Endothelial cell of umbilical vein (primary cell): ENCODE measurements at places on chromosomes 4 and X. TPM values are rescaled to one million over a fixed set of nuclear protein-coding genes. Genes with fewer than 3 reads are reported as not detected.

DMRTC1 gene
- total RNA-seq, result not detected in 2 replicates

ADH1B gene
- not detected in 2 replicates for total RNA-seq

TEX13D gene
- total RNA-seq, result not detected in 2 replicates

GRCh38 chr4:17642398-17642783 is 27.9 kb downstream of the MED28 start:
- no peak overlapping the region for H3K27ac ChIP-seq
- no peak overlapping the region for H3K4me3 ChIP-seq
- H3K27me3 ChIP-seq, result no peaks in the 10 kb centered on the region
- no peak for DNase-seq

GRCh38 chr4:120056246-120056645 is 10.4 kb downstream of the MAD2L1 start:
- no peaks in the 10 kb centered on the region for H3K4me1 ChIP-seq
- DNase-seq, result peak; percentile 19
- no peaks in the 10 kb centered on the region for H3K27me3 ChIP-seq
- H3K27ac ChIP-seq, result no peak overlapping the region
- no peaks in the 10 kb centered on the region for H3K36me3 ChIP-seq
- no peak overlapping the region for H3K4me3 ChIP-seq

- H3K4me3 ChIP-seq, result peak overlapping the region; percentile 98
- DNase-seq, result peak; percentile 42
- H3K36me3 ChIP-seq, result no peaks in the 10 kb centered on the region
- peaks cover 31% of the 10 kb centered on the region for H3K27me3 ChIP-seq
These were observed 403 bp downstream of the SGCB start for GRCh38 chr4:52037689-52038102.

DNA sequence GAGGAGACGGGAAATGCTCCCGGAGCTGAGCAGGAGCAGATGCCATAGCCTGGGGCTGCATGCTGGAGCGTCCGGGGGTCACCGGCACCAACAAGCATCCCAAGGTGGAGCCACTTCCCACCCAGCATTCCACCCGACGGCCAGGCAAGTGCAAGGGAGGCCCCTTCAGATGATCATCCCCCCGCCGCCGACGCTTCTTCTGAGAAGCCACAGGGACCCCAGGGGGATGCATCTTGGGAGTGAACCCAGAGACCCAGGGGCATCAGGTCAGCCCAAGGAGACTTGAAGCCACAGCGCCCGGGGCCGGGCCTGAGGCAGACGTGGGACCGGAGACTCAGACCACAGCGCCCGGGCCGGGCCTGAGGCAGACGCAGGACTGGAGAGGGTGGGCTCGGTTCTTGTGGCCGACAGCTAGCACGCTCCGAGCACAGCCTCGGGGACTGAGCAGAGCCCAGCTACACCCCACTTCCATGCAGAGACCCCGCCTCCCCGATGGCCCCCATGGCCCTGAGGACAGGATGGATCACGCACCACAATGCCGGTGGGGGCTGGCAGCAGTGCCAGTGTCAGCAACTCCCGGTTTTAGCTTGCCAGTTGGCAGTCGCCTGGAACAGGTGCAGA is 33.0 kb upstream of the CPLX1 start:
- no peaks in the 10 kb centered on the region for H3K4me1 ChIP-seq
- no peaks in the 10 kb centered on the region for H3K27me3 ChIP-seq
- H3K27ac ChIP-seq, result no peak overlapping the region
- no peak for DNase-seq

DNA sequence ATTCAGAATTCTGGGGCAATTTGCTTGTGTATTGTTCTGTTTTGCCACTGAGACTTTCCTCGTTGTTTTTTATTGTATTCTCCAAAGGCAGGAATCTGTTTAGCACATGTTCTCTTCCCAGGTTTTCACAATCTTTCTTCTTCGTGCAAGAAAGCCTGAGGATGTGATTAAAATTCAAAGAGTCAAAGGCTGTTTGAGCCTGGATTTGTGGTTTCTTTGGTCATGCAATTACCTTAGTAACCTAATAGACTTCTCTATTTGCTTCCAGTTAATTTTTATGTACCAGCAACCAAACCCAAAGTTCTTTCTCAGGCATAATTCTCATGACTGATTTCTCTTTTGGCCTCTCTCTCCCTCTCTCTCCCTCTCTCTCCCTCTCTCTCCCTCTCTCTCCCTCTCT is 1420.1 kb upstream of the TENM3 start:
- H3K4me1 ChIP-seq, result no peaks in the 10 kb centered on the region
- no peak overlapping the region for H3K27ac ChIP-seq
- no peak for DNase-seq
- no peaks in the 10 kb centered on the region for H3K27me3 ChIP-seq
- H3K36me3 ChIP-seq, result no peaks in the 10 kb centered on the region

DNA sequence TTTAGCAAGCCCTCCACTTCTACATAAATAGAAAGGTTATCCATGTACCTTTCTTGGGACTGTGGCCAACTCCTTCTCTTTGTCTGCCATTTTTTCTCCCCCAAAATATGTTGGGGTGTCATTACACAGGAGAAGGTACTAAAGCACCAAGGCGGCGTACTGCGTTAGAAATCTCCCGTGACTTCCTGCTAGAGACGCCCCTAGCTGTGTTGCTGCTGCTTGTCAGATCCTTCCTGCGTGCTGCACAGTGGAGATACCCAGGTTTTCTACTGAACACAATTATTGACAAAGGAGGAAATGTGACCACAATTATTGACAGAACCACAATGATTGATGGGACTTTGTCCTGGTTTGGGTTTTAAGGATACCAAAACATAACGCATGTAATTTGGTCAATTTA is 97.7 kb downstream of the EFHC2 start:
- no peaks in the 10 kb centered on the region for H3K27me3 ChIP-seq
- H3K4me3 ChIP-seq, result no peak overlapping the region
- no peaks in the 10 kb centered on the region for H3K4me1 ChIP-seq
- no peaks in the 10 kb centered on the region for H3K36me3 ChIP-seq

DNA sequence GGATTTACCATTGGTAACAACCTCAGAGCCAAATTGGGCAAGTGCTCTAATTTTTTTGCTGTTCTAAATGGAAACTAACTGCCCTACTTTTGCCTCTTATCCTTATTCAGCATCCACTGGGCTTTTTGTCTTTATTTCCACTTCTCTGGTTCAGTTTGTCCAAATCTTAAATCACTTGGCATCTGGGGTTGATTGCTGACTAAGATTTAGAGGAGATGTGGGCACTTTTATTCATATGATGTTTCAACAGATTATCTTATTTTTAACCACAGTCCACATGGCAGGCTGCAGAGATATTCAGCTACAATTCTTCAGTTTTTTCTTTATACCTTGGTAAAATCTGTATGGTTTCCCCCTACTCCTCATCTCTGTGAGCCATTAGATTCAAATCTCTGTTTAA is 1161.4 kb upstream of the PCDH7 start:
- no peak overlapping the region for H3K27ac ChIP-seq
- no peak for DNase-seq

GRCh38 chr4:76623217-76624045 is 188.4 kb downstream of the SHROOM3 start:
- peaks cover 2% of the 10 kb centered on the region for H3K4me1 ChIP-seq
- no peak overlapping the region for H3K4me3 ChIP-seq
- H3K27ac ChIP-seq, result no peak overlapping the region
- no peaks in the 10 kb centered on the region for H3K36me3 ChIP-seq
- H3K27me3 ChIP-seq, result no peaks in the 10 kb centered on the region

DNA sequence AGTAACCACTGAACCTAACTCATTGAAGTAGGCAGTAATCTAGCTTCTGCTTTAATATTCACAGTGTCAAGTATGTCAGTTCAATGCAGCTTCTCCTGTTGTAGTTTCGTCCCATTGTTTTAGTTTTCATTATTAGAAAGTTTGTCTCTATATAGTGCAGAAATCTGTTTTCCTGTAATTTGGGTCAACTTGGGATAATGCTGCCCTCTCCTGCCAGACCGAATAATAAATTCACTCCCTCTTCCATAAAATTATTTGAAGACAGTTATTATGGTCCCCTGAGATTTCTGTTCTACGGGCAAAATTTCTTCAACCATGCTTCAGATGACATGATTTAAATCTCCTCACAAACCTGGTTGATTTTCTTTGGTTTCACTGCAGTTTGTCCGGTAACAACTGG is 4.6 kb upstream of the LUZP4 start:
- H3K27me3 ChIP-seq, result no peaks in the 10 kb centered on the region
- no peak overlapping the region for H3K4me3 ChIP-seq
- H3K36me3 ChIP-seq, result no peaks in the 10 kb centered on the region

DNA sequence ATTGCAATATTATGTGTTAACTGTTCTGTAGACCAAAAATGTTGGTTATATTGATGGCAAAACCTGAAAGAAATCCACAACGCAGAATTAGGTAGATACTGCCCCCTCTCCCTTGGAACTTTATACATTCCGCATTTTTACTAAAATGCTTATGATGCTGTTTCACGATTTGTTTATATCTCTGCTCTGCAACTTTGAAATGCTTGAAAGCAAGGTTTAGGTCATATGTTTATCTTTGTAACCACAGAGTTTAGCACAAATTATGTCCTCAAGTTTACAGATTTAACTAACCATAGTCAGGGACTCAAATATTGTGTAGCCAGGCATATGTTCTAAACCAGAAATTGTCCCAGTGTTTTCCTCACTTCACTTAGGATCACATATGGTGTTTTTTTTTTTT is 66.1 kb upstream of the H2AZ1 start:
- H3K27ac ChIP-seq, result no peak overlapping the region
- no peaks in the 10 kb centered on the region for H3K36me3 ChIP-seq
- no peak for DNase-seq

DNA sequence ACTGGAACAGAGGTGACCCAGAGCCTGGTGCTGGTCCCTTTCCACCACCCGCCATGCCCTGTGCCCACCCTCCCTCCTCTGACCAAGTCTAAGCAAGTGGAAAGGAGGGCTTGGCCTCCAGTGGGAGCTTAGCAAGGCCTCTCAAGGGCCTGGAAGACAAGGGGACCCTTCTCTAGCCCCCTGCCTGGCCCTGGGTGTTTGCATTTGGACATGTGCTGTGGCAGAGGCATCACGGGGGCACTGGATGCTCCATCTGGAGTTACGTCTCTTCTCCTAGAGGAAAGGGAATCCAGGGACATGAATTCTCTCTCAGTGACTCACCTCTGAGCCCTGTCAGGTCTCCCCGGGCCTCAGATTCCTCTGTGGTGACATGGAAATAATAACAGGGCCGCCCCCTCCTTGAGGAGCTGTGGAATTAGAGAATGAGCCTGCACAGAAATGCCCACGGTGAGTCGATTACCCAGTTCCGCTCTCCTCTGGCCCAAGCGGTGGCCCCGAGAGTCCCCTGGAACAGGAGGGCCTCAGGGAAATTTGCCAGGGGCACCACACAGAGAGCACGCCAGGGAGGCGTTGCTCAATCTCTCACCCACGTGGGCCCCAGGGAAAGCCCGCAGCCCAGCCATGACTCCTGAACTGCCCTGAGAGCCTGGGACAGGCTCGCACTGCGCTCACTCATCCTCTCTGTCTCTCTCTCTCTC is 189.6 kb downstream of the BCOR start:
- no peaks in the 10 kb centered on the region for H3K27me3 ChIP-seq
- H3K27ac ChIP-seq, result peak overlapping the region; percentile 72
- H3K36me3 ChIP-seq, result no peaks in the 10 kb centered on the region
- DNase-seq, result peak; percentile 45
- peaks cover 21% of the 10 kb centered on the region for H3K4me1 ChIP-seq
- H3K4me3 ChIP-seq, result no peak overlapping the region

DNA sequence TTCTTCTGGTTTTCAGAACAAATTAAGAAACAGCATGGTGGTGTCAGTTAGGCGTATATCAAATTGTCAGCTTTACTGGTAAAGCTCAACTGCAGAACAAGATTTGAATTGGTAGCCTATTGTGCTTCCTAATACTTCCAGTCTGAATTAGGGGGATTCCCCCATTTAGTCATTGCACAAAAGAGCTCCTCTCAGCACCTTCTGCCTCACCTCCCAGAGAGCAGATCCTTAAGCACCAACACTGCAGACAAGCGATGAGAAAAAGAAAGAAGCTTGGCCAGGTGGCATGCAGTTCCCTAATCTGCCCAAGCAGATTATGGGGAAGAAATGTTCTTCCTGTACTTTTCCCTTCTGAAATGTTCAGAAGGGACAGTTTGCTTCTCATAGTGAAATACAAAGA is 9.2 kb downstream of the MAP9 start:
- no peak overlapping the region for H3K27ac ChIP-seq
- no peak overlapping the region for H3K4me3 ChIP-seq
- no peaks in the 10 kb centered on the region for H3K4me1 ChIP-seq
- no peaks in the 10 kb centered on the region for H3K36me3 ChIP-seq

GRCh38 chrX:17020851-17021821 is 74.7 kb downstream of the REPS2 start:
- H3K27ac ChIP-seq, result no peak overlapping the region
- no peaks in the 10 kb centered on the region for H3K36me3 ChIP-seq
- no peak for DNase-seq
- no peak overlapping the region for H3K4me3 ChIP-seq

DNA sequence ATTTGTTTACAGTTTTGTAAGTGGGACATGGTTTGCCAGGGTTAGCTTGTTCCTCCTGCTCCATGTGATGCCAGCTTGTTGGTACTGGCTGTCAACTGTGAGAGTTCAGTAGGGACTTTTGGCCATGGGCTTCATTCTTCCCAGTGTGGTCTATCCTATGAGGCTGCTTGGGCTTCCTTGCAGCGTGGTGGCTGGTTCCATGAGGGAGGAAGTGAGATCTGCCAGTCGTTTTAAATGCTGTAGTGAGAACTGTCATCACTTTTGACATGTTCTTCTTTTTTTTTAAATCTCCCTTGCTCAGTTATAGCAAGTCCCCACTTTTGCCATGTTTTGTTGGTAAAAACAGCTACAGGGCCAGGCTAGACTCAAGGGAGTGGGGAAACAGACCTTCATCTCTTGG is 15.9 kb downstream of the NSD2 start:
- DNase-seq, result no peak
- H3K27ac ChIP-seq, result no peak overlapping the region
- no peaks in the 10 kb centered on the region for H3K27me3 ChIP-seq

GRCh38 chr4:105453550-105454205 is 20.2 kb downstream of the PPA2 start:
- DNase-seq, result no peak
- no peaks in the 10 kb centered on the region for H3K27me3 ChIP-seq
- H3K36me3 ChIP-seq, result no peaks in the 10 kb centered on the region
- H3K4me1 ChIP-seq, result peaks cover under 1% of the 10 kb centered on the region

- H3K27ac ChIP-seq, result no peak overlapping the region
- no peaks in the 10 kb centered on the region for H3K4me1 ChIP-seq
- no peak for DNase-seq
- H3K4me3 ChIP-seq, result no peak overlapping the region
These were observed 57.9 kb downstream of the MND1 start for GRCh38 chr4:153402366-153402765.

GRCh38 chrX:28589046-28589445 is 1.8 kb downstream of the IL1RAPL1 start:
- peaks cover 34% of the 10 kb centered on the region for H3K4me1 ChIP-seq
- peak; percentile 7 for DNase-seq
- no peak overlapping the region for H3K27ac ChIP-seq

DNA sequence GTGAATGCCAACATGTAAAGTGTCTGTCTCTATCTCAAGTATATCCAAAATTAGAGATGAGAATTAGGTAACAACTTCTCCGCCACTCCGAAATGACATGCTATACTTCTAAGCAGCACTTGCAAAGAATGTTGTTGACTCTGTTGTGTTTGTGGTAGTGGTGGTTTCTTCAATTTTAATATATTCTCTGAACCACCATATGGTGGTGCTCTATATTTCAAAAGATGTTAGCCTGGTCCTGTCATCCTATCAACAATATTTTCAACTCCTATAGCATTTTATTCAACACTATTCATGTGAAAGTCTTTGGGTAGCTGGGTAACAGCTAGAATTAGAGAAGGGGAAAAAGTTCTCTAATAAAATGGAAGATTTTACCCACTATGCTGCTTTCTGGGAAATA is 1622.8 kb upstream of the IGFBP7 start:
- no peak for DNase-seq
- H3K27me3 ChIP-seq, result no peaks in the 10 kb centered on the region
- H3K27ac ChIP-seq, result no peak overlapping the region
- H3K4me1 ChIP-seq, result no peaks in the 10 kb centered on the region
